CD4-positive, alpha-beta T cell treated with Interleukin-6 for 4 hours (primary cell): ENCODE measurements at places on chromosomes 4 and X.
A peak's percentile ranks its signal among the peaks of the same experiment; 100 is the strongest.

DNA sequence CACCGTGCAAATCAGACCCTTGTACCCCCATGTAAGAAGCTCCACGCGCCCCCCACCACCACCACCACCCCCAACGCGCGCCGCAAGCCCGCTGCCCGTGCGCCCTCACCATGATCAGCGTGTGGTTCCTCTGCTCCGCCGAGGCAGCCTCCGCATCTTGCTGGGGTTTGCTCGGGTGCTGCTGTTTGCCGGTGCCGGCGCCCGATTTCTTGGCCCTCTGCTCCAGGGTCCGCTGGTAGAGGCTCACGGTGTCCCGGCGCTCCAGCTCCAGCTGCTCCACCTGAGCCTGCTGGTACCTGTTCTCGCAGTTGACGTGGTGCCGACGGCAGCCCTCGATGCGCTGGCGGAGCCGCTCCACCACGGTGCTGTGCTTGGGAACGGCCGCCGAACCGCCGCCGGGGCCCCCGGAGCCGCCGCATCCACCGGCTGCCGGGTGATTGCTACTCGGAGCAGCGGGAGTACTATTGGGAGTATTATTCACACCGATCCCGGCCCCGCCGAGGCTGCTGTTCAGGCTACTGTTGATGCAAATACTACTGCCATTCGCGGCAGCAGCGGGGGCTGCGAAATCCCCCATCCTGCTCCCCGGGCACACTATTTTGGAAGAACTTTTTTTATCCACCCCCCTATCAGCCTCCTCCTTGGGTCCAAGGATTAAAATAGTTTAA is 1.1 kb downstream of the MAML3 start:
- DNase-seq, result peak; percentile 62

- no peak for DNase-seq
Measured at GRCh38 chr4:185987961-185988627, 80.9 kb upstream of the TLR3 start.

DNA sequence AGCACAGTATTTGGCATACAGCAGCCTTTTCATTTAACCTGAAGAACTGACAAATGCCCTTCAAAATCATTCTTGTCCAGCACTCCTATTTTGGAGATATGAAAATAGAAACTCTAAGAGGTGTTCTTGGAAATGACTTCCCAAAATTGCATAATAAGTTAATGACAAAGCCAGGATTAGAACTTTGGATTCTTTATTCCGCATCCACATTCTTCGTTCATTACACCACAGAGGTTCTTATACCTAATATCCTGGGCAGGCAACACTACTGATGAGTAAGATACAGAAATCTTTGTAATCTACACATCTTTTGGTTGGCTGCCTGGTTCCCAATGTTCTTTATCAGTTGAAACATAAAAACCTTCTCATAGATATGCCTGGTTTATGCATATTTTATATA is 5.9 kb downstream of the COL25A1 start:
- no peak for DNase-seq

GRCh38 chrX:128739539-128739938 is 687.3 kb upstream of the ACTRT1 start:
- no peak for DNase-seq

DNA sequence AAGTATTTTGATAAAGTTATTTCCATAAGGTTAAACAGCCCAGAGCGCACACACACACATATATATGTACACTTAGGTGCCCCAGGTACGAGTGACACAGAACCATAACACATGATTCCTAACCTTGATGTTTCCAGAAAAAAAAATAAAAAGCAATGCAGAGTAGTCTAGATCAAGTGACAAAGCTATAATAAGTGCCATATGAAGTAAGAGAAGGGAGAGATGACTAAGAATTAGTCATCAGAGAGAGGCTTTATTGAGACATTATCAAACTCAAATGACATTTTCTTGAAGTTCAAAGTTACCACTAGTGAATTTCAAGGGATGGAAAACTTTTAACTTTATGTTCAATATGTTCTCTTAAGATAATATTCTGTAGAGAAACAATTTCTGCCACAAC is 215.0 kb downstream of the HTR2C start:
- DNase-seq, result no peak

- DNase-seq, result no peak
Measured at GRCh38 chr4:3343358-3343757, 50.5 kb downstream of the RGS12 start.

DNA sequence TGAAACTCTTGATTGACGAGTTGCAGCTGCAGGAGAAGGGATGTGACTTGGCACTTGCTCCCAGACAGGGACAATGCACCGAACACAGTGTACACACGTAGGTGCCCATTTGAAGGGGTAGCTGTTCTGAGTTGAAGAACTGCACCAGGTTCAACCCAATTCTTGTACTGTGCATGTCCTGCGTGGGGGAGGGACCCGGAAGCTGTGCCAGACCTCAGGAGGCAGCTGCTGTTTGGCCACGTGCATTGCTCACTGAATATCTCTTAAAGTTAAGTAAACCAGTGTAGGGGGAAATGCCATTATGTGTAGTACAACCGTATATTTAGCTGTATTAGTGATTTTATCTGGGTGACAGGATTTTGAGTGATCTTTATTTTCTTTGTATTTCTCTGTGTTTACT is 12.0 kb upstream of the RBBP7 start:
- DNase-seq, result peak; percentile 10

DNA sequence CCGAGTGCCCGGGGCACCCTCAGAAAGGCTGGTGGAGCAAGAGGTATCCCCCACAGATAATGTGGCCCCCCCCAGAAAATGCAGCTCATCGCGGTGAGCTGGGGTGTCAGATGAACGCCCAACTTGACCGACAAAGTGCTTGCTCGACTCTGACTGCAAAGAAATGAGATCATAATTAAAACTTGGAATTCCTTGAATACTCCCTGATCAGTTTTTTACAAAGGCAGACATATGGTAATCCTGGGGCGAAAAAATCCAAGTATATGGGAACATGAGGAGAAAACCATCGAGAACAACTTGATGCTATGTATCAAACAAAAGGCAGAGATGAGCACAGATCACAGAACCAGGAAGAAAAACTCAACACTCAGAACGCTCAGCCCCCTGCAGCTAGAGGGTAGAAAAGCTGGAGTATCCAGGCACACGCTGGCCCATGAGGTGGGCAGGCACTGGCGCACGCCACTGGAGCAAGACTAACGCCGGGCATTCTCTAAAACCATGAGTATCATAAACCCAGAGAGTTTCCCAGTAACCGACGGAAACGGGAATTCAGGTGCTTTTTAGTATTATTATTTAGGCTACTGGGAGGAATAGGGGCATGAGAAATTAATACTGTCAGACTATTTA is 127.3 kb downstream of the AFAP1 start:
- DNase-seq, result no peak

DNA sequence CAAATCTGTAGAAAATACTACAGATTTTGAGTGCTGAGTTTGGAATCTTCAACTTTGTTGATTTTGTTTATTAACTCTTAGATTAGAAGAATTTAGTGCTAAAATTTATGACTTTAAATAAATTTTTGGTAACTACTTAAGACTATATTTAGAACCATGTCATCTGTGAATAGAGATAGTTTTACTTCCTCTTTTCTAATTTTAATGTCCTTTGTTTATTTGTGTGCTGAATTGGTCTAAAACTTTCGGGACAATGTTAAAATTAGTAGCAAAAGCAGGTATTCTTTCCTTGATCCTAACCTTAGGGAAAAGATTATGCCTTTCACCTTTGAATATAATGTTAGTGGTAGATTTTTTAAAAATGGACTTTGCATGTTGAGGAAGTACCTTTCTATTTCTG is 119.7 kb upstream of the CXorf51A start:
- DNase-seq, result no peak
